GM12891 (cell line): ENCODE measurements at places on chromosomes 4 and X.

DNA sequence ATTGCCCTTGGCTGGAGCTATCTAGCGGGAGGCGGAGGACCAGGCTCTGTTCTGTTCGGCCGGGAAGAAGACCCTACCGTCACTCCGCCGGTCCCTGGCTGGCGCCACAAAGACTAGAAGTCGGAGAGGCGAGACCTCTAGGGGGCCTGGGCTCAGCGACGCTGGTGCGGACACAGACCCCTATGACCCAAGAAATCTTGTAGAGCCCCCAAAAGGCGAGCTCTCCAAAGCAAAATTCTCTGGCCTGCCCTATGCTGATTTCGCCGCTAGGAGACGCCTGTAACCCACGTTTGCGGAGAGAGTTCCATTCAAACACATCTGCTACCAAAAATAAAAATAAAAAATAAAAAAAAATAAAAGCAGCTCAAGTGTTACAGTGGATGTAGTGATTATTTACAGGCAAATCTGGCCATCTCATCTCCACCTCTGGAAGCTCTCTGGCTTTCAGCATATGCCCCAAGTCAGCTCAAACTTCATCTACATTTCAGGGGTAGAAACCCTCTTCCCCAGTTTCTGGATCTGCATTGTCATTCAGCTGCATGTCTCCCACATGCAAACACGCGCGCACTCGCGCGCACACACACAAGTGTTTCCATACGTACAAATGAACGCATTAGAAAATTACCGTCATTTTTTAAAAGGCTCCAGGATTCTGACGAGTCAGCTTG, 2.4 kb upstream of the PCDH10 start:
- DNase-seq: peak; percentile 21

- DNase-seq: no peak
Measured at GRCh38 chrX:139929876-139930275, 3.0 kb downstream of the ATP11C start.

- no peak for DNase-seq
Measured at GRCh38 chr4:970854-971520, 2.4 kb downstream of the DGKQ start.

DNA sequence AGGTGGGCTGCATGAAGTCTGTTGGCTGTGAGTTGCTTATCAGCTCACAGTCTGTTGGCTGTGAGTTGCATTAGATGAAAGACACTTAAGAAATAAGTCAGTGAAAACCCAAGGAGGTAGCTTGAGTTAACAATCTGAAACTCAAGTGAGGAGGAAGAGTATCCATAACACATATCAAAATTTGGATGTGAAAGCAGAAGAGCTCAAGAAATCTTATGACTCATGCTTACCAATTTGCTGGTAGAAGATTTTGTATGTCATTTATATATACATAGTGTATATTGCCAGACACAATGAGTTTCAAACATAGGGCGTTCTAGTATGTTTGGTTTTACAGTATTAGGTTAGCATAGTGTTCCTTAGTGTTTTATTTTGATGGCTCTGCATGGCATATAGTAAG, 107.4 kb downstream of the DDIT4L start:
- DNase-seq: no peak

- DNase-seq: no peak
Measured at GRCh38 chr4:155593793-155594192, 72.9 kb upstream of the GUCY1A1 start.

GRCh38 chrX:118437283-118437682, 58.3 kb upstream of the DOCK11 start:
- no peak for DNase-seq

DNA sequence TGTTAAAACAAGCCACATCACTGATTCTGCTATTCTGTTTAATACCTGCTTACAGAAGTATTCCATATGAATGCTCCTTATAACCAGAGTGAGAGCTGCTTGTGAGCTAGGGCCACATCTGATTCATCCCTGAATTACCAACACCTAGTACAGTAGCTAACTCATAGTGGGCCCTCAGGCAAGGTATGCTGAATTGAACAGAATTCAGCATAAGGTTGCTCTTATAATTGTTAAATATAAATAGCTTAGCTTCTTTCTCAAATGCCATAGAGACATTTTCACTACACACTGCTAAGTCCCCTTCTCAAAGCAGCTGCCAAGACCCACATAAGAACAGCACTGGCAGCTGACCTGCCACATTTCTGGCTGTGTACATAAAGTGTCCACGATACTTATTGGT, 27.0 kb upstream of the MCF2 start:
- no peak for DNase-seq

GRCh38 chrX:154374313-154375155, at the start of gene FLNA:
Gene FLNA, minus strand, starts transcription at chrX:154374634. Its CDS starts 3,389 bp downstream, at chrX:154371245.
- no peak for DNase-seq

GRCh38 chr4:70364002-70364401, 3.4 kb downstream of the SMR3A start:
- no peak for DNase-seq

DNA sequence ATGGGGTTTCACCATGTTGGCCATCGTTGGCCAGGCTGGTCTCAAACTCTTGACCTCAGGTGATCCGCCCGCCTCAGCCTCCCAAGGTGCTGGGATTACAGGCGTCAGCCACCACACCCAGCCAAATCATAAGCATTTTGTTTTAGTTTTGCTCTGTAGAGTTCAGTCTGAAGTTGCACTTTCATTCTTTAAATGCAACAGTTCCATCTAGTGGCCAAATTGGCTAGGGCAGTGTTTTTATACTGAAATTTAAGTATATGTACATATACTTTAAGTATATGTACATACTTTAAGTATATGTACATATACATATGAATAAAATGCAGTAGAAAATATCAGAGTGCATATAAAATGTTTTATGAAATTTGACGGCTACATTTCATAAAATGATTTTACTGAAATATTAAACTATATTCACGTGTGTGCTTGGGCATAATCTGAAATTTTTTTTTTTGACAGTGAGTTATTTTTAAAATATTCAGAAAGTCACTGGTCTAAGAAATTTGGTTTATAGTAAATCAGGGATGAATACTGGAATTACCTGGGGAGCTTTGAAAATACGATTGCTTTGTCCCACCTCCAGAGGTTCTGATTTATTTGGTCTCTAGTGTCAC, 145.5 kb downstream of the NWD2 start:
- no peak for DNase-seq

DNA sequence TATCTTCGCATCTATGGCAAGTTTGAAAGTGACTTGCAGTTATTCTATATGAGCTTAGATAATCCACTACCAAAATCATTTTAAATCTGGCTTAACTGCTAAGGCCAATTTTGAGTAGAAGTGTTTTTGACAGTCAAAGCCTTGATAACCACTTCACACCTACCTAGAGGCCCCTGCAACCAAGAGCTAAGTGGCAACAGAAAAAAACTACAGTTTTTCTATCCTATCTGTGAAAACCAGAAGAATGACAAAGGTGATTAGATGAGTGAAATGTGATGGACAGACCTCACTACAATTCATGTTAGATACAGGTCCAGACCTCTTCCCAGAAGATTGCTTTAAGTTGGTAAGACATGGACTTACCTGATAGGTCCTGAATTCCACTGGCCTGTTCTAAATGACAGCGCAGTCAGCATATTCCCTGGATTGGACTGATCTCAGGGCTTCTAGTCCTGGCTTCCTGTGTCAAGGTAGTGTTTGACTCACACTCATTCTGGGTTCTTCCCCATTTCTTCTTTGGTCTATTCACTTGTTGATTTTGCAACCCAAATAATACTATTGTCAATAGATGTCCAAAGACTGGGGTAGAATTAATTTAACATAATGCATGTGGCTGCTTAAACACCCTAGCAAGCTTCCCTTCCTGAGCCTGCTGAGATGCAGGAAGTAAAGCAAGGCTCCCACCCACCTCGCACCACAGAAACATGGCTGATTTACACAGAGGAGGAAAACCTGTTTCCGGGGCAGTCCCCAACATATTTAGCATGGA, 65.1 kb downstream of the PPP3CA start:
- DNase-seq: no peak

DNA sequence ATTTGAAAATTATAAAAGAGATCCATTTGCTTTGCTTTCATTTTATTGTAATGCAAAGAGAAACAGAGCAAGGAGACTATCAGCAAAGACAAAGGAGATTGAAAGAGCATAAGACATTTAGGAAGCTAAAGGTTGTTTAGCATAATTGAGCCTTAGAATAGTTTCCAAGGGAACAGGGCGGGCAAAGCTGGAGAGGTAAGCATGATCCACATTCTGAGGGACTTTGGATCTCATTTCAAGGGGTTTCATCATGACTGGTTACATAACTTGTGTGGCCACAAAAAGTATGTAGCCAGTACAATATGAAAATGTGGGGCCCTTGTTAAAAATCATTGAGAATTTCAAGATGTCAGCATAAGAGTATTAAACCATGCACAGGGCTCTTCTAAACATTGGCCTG, 406.5 kb downstream of the RPA4 start:
- no peak for DNase-seq

DNA sequence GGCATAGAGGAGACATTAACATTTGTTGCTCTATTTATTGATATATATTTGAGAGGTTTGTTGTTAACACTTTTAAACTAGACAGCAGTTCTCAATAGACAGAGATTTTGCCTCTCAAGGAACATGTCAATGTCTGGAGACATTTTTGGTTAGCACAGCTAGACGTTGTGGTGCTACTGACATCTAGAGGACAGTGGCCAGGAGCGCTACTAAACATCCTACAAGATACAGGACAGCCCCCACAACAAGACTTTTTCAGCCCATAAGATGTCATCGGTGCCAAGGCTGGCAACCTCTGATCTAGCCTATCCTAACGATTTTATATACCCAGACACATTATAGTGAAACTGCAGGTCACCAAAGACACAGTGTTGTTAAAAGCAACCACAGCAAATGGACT, 18.4 kb upstream of the CTSO start:
- DNase-seq: no peak

DNA sequence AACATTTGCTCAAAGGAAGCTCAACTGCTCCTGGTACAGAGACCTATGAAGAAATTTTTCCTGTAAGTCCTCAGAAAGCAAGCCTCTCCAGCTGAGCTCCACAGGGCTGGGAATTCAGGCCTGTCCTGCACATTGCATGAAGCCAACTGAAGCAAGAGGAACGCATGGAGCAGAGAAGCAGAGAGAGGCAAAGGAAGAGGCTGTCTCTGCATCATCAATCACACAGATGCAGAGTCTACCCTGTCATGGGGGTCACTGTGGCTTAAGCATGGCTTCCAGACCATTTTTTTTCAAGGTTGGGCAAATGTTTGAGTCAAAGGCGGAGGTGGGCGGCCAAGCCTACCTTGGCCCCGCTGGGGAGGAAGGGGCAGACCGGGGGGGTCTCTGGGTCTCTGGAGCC, 110.3 kb upstream of the MSX1 start:
- DNase-seq: no peak

GRCh38 chr4:175970724-175971123, 94.9 kb upstream of the WDR17 start:
- DNase-seq: no peak

DNA sequence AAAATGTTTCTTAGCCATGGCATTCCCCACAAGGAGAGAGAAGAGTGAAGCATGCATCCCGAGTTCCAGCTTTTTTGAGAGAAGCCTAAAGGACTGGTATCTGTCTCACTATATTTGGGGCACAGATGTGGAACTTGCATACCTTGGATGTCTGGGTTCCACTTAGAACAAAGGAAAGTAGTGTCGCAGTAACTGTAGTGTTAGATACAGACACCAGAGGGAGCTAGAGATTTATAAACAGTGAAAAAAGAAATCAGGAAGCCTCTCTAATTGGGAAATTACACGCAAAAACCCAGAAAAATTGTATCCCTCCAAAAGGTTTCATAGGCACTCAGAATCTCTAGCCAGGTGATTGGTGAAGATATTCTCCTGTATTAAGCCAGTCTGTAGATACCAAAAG, 34.4 kb downstream of the AGTR2 start:
- no peak for DNase-seq

- DNase-seq: no peak
Measured at GRCh38 chr4:105588252-105588651, 35.8 kb downstream of the ARHGEF38 start.

DNA sequence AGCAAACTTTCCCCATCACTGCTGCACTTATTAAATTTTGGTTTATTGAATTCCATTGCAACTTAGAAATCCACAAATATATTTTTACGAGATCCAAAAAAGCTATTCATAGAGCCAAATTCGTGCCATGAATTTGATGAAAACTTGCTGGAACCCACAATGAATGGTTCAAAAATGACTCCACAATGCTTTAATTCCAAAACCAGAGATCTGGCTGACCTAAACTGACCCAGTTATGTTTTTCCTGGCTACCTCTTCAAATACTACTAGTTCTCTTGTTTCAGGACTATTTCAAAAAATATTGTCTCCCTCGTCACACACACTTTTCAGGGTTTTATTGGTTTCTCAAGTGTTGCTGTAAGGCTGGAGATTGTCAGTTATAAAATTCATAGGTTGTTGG, 474.8 kb downstream of the PDGFC start:
- DNase-seq: no peak

DNA sequence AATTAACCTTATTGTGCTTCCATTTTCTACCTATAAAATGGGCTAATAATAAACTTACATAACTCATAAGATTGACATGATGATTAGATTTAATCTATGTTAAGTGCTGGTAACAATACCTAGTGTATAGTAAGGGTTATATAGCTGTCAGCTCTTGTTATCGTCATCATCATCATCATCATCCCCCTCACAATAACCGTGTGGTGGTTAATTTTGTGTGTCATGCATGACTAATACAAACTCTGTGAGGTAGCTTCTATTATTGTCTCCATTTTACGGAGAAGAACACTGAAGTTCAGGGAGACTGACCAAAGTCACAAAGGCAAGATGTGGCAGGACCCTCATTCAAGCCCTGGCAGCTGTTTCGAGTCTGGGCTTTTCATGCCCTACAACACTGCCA, 211.3 kb downstream of the PALLD start:
- DNase-seq: no peak

DNA sequence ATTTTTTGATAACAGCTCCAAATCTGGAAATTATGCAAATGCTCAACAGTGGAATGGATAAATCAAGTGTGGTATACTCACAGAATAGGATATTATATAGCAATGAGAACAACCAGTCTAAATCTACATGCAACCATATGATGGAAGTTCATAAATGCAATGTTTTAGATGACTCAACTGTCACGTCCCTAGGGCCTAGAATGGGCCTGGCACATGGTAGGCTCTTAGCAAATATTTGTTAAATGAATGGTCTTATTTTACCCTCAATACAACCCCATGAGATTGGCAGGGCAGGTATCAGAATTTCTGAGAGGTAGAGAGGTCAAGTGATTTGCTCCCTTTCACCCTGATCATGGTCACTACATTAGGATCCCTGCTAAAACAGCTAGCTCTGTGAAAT, 14.6 kb upstream of the NKX3-2 start:
- DNase-seq: no peak

DNA sequence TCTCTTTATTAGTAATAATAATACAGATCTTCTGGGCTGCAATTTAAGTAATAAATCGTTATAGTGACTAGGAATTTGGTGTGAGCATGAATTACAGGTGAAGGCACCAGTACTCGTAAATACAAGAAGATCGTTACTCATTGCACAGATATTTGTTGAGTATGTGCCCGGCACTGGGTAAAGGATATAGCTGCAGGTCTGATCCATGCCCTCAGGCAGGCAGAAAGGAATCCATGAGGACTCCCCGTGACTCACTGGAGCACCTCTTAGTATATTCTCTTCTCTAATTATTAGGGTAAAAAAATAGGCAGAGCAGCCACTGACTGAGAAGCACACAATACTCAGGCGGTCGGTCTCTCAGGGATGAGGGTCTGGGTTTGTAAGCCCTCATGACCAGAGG, 868.3 kb downstream of the RAB28 start:
- no peak for DNase-seq

- no peak for DNase-seq
Measured at GRCh38 chrX:129641941-129642340, 12.8 kb downstream of the APLN start.
